ENCODE measurements at places on chromosomes 4 and X.

DNA sequence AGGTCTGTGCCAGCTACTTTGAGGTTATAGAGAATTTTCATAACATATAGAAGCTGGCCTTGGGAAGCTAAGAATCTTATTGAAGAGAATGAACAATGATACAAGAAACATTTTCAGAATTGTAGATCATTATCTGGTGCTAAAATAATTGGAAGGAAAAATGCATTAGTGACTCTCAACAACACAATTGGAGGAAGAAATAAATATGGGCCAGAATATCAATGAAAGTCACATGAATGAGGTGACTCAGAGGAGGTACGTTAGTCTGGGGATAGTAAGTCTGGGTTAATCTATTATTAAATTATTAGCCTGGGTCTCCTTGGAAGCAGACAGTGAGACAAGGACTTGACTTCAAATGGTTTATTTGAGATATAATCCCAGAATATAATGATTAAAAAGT lies 529.3 kb upstream of the SLIT2 start:
- DNase-seq, result no peak
- no peak overlapping the region for H3K27ac ChIP-seq
- no peaks in the 10 kb centered on the region for H3K4me1 ChIP-seq

DNA sequence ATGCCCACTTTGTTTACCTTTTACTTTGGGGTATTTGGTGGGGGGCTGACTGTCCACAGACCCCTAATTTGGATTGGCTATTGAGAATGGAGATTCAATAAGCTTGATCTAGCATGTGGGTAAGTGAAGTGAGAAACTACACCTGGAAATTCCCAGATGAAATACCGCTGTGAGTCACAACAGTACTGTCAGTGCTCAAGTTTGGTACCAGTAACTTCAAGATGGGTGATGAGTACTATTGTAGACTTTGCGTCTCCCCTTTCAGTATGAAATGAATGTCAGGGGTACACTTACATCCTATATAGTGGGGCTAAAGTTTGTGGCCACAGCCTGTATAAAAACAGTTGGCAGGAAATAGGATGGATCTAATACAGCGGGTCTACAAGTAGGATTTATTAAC lies 33.3 kb downstream of the HMGN5 start:
- DNase-seq, result no peak
- H3K4me1 ChIP-seq, result no peaks in the 10 kb centered on the region
- H3K27me3 ChIP-seq, result no peaks in the 10 kb centered on the region
- H3K36me3 ChIP-seq, result no peaks in the 10 kb centered on the region

GRCh38 chr4:99723612-99724011 lies 66.0 kb upstream of the C4orf54 start:
- no peaks in the 10 kb centered on the region for H3K36me3 ChIP-seq
- no peak overlapping the region for H3K4me3 ChIP-seq
- no peak overlapping the region for H3K27ac ChIP-seq

GRCh38 chrX:10341309-10341708 lies 184.5 kb downstream of the CLCN4 start:
- H3K4me1 ChIP-seq, result no peaks in the 10 kb centered on the region
- DNase-seq, result no peak
- H3K27me3 ChIP-seq, result no peaks in the 10 kb centered on the region
- H3K4me3 ChIP-seq, result no peak overlapping the region
- no peak overlapping the region for H3K27ac ChIP-seq

GRCh38 chr4:98574816-98575215 lies 83.6 kb downstream of the TSPAN5 start:
- H3K4me1 ChIP-seq, result peaks cover 42% of the 10 kb centered on the region
- no peak overlapping the region for H3K4me3 ChIP-seq
- H3K27ac ChIP-seq, result no peak overlapping the region
- no peak for DNase-seq

DNA sequence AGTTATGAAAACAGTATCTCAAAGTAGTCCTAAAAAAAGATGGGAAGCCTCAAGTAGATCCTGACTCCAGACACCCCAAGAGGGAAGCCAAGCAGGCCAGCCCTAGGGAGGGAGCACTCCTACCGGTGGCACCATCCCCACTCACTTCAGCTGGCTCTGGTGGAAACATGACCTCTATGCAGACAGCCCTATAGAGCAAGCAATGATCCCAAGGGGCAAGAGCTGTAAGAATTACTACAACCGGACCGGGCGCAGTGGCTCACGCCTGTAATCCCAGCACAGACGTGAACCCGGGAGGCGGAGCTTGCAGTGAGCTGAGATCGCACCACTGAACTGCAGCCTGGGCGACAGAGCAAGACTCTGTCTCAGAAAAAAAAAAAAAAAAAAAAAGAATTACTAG lies 5.7 kb downstream of the LETM1 start:
- no peak overlapping the region for H3K4me3 ChIP-seq
- H3K4me1 ChIP-seq, result peaks cover 37% of the 10 kb centered on the region
- H3K36me3 ChIP-seq, result peaks cover 25% of the 10 kb centered on the region
- H3K27ac ChIP-seq, result no peak overlapping the region

- no peak overlapping the region for H3K4me3 ChIP-seq
- no peaks in the 10 kb centered on the region for H3K27me3 ChIP-seq
Observed at GRCh38 chr4:53147197-53147596, 218.7 kb downstream of the SCFD2 start.

All from activated naive CD4-positive, alpha-beta T cell treated with anti-CD3 and anti-CD28 coated beads for 36 hours (primary cell).